ENCODE measurements at places on chromosomes 1 and 21.

DNA sequence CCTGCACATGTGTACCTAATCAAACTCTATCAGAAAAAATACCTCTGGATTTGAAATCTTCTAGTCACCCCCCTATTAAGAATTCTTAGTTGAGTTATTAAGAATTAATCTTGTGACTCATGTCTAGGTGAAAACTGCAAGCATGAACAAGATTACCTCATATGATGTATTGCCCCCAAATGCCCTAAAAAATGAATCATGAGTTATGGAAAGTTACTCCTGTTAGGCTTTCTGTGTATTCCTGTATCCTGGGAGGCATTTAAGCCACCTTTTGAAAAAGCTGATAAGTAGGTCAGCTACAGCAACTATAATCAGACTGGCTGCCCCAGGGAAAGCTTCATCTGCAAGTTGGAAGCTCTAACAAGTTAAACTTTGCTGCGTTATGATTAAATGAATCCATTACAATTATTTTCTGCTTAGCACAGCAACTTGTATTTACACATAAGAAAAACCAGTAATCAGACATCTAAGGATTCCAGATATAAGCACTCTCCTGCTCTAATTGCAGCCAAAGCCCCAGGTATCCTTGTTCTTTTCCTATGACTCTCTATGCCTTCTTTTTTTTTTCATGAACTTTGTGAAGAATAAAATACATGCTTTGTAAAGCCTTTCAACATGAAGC lies 147.7 kb downstream of the NTPCR start:
- no peak for DNase-seq

DNA sequence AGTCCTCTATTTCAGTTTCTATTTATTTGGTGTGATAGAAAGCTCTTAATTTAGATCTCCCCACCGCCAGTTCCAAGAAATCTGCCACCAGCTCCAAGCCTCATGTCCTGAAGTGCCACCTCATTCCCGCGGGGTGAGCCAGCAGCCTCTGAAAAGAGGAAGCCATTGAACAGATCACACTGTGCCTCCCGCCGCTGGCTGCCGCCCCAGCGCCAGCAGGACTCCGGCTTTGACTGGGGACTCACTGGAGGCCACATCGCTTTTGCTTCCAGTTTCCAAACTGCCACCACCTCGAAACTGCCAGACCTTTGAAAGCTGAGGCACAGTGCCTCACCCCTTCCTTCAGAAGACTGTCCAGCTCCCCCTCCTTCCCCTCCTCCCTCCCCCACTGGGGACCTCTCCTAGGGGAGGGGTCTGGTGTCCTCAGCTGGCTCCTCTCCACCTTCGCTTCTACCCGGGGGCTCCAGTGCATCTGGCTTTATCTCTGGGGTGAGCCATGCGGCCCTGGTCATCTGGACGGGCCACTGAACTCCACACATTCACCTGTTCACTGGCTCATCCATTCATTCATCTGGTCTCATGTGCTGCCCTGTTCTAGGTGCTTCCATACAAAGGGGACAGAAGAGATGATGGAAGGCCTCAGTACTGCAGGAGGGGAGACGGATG lies 58.9 kb downstream of the VPS26C start:
- no peak for DNase-seq

GRCh38 chr1:85297855-85298629 lies 21.6 kb upstream of the BCL10 start:
- DNase-seq = no peak

DNA sequence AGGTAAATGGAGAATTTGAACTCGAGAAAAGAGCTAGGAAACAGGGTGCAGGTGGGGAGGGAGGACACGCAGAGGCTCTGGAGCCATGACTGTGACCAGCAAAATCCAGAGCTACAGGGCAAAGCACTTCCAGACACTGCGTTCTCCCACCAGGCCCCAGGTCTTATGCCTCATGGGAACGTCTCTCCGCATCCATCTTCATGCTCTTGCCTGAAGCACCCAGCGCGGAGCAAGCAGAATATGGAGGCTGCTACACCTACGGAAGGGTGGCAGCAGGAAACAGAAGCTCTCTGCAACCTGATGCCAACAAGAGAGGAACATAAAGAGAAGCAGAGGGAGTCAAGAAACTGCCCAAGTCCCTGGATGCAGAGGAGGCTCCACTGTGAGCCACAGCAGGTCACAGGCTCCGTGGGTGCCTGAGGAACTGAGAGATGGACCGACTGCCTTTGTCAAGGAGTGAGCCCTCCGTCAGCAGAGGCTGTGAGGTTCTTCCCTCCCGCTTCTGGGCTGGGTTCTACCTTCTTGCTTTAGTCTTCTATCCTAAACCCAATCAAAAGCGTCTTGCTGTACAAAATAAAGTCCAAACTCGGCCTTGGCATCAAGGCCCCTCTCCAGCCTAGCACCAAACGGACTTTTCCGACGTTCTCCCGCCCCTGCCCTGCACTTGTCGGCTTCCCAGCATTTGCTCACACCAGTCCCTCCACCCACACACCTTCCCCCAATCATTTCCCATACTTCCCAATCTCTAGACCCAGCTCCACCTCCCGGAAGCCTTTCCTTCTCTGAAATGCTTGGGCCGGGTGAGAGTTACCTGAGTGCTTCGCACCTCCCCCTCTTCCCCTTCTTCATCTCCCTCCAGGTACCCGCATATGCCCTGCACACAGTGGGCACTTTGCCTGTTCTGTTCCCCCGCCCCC lies 930 bp downstream of the DHCR24 start:
- no peak for DNase-seq

- no peak for DNase-seq
Measured at GRCh38 chr1:118104951-118105350, 80.1 kb downstream of the SPAG17 start.

GRCh38 chr1:107404756-107405155 lies 263.9 kb downstream of the NTNG1 start:
- DNase-seq = no peak

DNA sequence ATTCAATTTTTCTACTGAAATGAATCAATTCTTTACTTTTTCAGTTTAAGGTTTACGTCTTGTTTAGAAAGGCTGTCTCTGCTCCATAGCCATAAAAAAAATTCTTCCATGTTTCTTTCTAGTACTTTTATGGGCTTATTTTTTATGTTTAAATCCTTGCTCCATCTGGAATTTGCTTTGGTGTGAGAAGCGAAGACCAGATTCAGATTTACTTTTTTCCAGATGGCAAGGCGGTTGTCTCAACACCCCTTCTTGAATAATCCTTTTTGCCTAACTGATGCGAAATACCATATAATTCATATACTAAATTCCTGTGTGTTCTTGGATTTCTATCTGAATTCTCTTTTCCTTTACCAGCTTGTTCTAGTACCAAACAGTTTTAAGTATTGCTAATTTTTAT lies 101.5 kb downstream of the C1orf94 start:
- no peak for DNase-seq

GRCh38 chr21:38567335-38567969 lies 69.2 kb upstream of the ERG start:
- no peak for DNase-seq

DNA sequence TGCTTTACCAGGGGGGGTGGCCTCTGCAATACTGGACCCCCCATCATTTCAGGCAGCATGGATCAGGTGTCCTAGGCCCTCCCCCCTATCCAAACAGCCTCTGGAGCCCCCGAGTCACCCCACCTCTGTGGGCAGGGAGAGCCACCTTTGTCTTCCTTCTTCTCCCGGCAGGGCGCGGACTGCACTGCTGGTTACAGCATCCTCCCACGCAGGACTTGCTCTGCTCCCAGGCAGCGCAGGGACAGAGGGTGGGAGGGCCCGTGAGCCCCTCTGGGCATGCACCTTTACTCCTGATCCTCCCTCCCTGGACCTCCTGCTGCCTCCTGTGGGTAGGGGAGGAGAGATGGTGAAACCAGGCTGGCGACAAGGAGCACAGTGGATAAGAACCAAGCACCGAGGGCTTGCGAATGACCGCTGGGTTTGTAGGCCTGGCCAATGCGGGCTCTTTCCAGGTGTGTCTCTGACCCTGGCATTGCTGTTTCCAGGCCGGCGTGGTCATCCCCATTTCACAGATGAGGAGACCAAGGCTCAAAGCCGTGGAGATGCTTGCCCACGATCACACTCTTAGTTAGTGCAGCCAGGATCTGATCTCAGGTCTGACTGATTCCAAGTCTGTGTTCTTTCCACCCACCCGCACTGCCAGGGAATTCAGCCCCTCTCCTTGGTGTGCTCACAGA lies 73.6 kb upstream of the TARDBP start:
- DNase-seq = no peak

GRCh38 chr1:84687714-84688462 lies 2.4 kb downstream of the SSX2IP start:
- no peak for DNase-seq

DNA sequence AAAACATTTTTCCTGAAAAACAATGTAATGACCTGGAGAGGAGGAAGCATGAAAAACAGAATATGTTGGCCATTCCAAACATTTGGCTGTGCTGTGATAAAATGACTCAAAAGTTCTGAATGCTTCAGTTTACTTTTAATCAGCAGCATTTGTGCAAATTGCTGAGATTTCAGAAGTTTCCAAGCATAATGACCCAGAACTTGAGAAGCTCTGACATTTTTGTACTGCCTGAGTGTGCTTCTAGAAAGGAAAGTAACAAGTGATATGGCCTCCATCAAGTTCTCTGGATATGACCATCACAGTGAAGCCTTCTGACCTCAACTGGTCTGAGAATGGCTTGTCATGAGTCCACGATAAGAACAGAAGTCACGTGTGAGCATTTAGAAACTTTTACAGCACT lies 283.4 kb upstream of the ZRANB2 start:
- DNase-seq = no peak

- no peak for DNase-seq
Measured at GRCh38 chr1:101105877-101106276, 80.3 kb upstream of the DPH5 start.

GRCh38 chr21:38669186-38669585 lies 136.5 kb upstream of the ETS2 start:
- DNase-seq = no peak

DNA sequence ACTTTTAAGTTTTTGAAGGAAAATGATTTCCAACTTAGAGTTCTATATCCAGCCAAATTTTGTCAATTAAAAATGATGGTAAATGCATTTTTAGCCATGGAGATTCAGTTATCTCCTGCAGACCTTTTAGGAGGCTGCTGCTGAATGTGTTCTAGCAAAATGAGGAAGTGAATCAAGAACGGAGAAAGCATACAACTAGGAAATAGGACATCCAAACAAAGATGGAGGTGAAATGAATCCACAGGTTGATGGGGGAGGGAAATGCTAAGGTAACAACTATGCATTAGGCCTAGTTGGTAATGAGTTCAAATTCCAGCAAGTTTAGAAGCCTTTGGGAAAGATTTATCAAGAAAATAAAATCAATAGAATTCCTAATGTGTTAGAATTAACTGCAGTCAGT lies 80.5 kb downstream of the FNBP1L start:
- no peak for DNase-seq

GRCh38 chr21:33655588-33656221 lies 13.4 kb downstream of the ITSN1 start:
- DNase-seq = no peak

GRCh38 chr1:2221271-2221670 lies 6.8 kb upstream of the SKI start:
- DNase-seq = no peak

GRCh38 chr1:58754683-58755467 lies 29.0 kb downstream of the JUN start:
- no peak for DNase-seq
